Hepatocyte (in vitro differentiated cells): ENCODE measurements at places on chromosomes 2 and 18. TPM values are rescaled to one million over a fixed set of nuclear protein-coding genes. Genes with fewer than 3 reads are reported as not detected.

Gene VPS4B
- 49.2 and 60.6 TPM in 2 replicates for total RNA-seq

Gene TMEM200C
- total RNA-seq = 2.6 and 3.1 TPM in 2 replicates

Gene CHST9
- total RNA-seq = 30.6 and 32.7 TPM in 2 replicates

DNA sequence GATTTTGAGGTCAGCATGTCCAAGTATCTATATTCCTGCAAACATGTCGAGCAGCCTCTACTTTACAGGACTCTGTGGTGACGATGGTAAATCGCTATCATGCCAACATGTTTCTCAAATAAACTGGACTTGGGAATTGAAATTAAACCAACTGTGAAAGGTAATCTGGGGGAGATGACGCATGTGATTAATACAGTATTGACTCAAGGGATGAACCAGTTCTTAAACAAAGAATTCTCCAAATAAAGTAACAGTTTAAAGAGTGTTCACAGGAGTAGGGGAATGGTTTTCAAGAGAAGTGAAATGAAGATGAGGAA is 54.3 kb downstream of the THUMPD2 start:
- DNase-seq = no peak
- H3K27me3 ChIP-seq = no peaks in the 10 kb centered on the region
- H3K36me3 ChIP-seq = no peaks in the 10 kb centered on the region
- no peak overlapping the region for H3K4me3 ChIP-seq
- peaks cover 4% of the 10 kb centered on the region for H3K4me1 ChIP-seq

GRCh38 chr18:74734013-74734444 is 136.4 kb downstream of the ZNF407 start:
- no peak overlapping the region for H3K4me3 ChIP-seq
- no peaks in the 10 kb centered on the region for H3K27me3 ChIP-seq
- peaks cover 4% of the 10 kb centered on the region for H3K4me1 ChIP-seq
- DNase-seq = peak; percentile 20
- peak overlapping the region; percentile 38 for H3K27ac ChIP-seq
- no peaks in the 10 kb centered on the region for H3K36me3 ChIP-seq

Gene VAMP5
- 2.1 and 2.7 TPM in 2 replicates for total RNA-seq

Gene SLC66A3
- total RNA-seq = 22.8 and 26.8 TPM in 2 replicates

DNA sequence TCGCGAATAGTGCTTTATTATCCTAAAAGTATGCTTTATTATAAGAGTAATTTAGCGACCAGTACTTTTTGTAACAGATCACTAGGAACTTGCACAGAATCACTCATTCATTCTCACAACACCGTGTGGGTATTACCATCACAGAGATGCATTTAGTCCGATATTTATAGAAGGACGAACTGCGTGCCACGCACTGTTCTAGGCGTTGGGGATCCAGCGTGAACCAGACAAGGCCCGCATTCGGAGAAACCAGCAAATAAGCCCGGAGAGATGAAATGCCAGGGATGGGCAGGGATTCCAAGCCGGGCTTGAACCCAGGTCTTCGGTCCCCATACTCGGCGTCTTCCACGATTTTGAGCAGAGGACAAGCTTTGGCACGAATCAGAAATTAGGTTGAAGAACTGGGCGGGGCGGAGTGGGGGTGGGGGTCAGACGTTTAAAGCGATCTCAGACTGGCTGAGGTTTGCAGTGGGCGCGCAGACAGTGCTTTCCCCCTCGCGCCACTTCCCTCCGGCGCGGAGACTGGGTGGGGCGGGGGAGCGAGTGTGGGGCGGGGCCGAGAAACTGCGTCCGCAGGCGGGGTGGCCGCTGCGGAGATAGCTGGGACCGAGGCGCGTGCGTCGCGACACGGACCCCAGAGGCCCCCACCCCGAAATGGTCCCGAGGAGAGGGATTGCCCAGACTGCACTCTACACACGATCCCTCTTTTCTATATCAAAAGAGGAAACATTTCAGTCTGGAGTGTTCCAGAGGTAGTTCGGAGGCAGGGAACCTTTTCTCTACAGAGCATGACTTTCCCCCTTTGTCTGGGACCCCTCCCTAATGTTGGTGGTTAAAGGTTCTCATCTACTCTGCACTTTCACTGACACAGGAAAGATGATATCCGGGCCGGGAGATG is 1.1 kb upstream of the CXCR4 start:
- H3K4me3 ChIP-seq = peak overlapping the region; percentile 65
- peaks cover 22% of the 10 kb centered on the region for H3K4me1 ChIP-seq
- DNase-seq = peak; percentile 14

GRCh38 chr2:215036314-215036713 is 102.1 kb downstream of the ABCA12 start:
- H3K4me1 ChIP-seq = no peaks in the 10 kb centered on the region
- H3K27ac ChIP-seq = no peak overlapping the region
- no peaks in the 10 kb centered on the region for H3K27me3 ChIP-seq
- DNase-seq = no peak

- H3K27me3 ChIP-seq = peaks cover 46% of the 10 kb centered on the region
- no peak overlapping the region for H3K27ac ChIP-seq
- H3K4me1 ChIP-seq = no peaks in the 10 kb centered on the region
- DNase-seq = no peak
Observed at GRCh38 chr2:73323551-73323950, 30.2 kb upstream of the EGR4 start.

- no peaks in the 10 kb centered on the region for H3K4me1 ChIP-seq
- H3K27ac ChIP-seq = no peak overlapping the region
- H3K4me3 ChIP-seq = no peak overlapping the region
- no peaks in the 10 kb centered on the region for H3K27me3 ChIP-seq
- no peak for DNase-seq
Observed at GRCh38 chr18:14925281-14925709, 177.3 kb downstream of the ANKRD30B start.

Gene HRH4
- not detected in 2 replicates for total RNA-seq

Gene GYPC
- total RNA-seq = 35.0 and 46.9 TPM in 2 replicates

Gene HEATR5B
- 24.1 and 25.1 TPM in 2 replicates for total RNA-seq

Gene ESPNL
- total RNA-seq = 0.27 and 0.36 TPM in 2 replicates

GRCh38 chr2:165666605-165667004 is 127.4 kb downstream of the GALNT3 start:
- H3K4me3 ChIP-seq = no peak overlapping the region
- H3K27me3 ChIP-seq = no peaks in the 10 kb centered on the region
- DNase-seq = no peak
- no peak overlapping the region for H3K27ac ChIP-seq

DNA sequence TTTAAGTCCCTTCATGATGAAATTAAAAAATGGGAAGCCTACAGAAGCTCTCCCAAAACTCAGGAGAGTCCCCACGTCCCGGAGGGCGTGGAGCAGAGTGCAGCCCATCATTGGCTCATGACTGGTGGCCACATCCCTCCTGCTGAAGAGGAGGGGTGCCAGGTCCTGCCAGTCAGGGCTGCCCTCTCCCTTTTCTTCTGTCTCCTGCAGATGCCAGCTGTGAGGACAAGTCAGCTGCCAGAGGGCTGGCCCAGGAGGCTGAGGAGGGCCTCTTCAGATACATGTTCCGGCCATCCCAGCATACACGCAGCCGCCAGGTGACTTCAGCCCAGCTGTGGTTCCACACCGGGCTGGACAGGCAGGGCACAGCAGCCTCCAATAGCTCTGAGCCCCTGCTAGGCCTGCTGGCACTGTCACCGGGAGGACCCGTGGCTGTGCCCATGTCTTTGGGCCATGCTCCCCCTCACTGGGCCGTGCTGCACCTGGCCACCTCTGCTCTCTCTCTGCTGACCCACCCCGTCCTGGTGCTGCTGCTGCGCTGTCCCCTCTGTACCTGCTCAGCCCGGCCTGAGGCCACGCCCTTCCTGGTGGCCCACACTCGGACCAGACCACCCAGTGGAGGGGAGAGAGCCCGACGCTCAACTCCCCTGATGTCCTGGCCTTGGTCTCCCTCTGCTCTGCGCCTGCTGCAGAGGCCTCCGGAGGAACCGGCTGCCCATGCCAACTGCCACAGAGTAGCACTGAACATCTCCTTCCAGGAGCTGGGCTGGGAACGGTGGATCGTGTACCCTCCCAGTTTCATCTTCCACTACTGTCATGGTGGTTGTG is 2.6 kb downstream of the INHA start:
- no peaks in the 10 kb centered on the region for H3K36me3 ChIP-seq
- H3K4me3 ChIP-seq = no peak overlapping the region
- peaks cover 21% of the 10 kb centered on the region for H3K4me1 ChIP-seq

DNA sequence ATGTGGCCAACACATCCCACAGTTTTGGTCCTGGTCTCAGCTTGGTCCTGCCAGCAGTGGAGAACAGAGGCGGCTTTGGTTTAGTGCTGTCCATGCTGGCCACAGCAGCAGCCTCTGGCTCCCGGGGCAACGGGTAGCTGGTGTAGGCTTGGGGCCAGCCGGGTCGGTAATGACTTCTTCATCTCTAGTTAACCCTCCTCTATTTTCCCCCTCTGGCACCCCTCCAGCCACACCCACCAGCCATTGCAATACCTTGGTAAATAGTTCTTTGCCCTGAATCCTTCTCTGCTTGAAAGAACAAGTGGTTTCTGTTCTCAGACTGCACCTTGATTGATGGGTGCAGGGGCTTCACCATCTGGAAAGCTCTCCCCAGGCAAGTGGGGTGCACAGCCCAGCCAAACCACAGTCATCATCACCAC is 31.7 kb upstream of the ZNF396 start:
- peak; percentile 30 for DNase-seq
- H3K36me3 ChIP-seq = no peaks in the 10 kb centered on the region
- H3K27me3 ChIP-seq = no peaks in the 10 kb centered on the region
- H3K27ac ChIP-seq = no peak overlapping the region
- H3K4me1 ChIP-seq = no peaks in the 10 kb centered on the region

DNA sequence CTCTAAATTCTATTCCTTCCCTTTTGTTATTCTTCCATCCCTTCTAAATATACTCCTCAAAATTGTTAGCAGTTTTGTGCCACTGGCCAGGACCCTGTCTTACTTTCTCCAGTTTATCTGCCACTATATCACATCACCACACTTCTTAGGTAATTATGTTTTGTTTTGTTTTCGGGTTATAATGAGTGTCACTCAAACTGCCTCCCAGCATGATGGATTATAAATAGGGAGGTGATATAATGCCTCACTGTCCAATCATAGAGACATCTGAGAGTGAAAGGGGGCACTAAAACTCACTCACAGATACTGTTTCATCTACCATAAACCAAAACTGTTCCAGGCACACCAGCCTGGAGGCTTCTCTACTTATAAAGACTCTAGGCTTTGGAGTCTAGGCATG is 3.5 kb downstream of the RSAD2 start:
- DNase-seq = no peak
- H3K4me3 ChIP-seq = no peak overlapping the region
- no peaks in the 10 kb centered on the region for H3K4me1 ChIP-seq
- H3K27me3 ChIP-seq = no peaks in the 10 kb centered on the region
- no peak overlapping the region for H3K27ac ChIP-seq

Gene TMEM150A
- 20.1 and 25.7 TPM in 2 replicates for total RNA-seq

- DNase-seq = peak; percentile 12
- no peaks in the 10 kb centered on the region for H3K36me3 ChIP-seq
- H3K27ac ChIP-seq = no peak overlapping the region
Observed at GRCh38 chr2:75729861-75730260, 19.1 kb upstream of the GCFC2 start.

Gene TUBA3E
- 18.1 and 18.5 TPM in 2 replicates for total RNA-seq

- H3K27me3 ChIP-seq = no peaks in the 10 kb centered on the region
- no peak overlapping the region for H3K4me3 ChIP-seq
- no peak for DNase-seq
- no peak overlapping the region for H3K27ac ChIP-seq
Observed at GRCh38 chr2:112758711-112759110, 5.7 kb downstream of the CKAP2L start.

- no peaks in the 10 kb centered on the region for H3K27me3 ChIP-seq
- DNase-seq = no peak
- no peak overlapping the region for H3K4me3 ChIP-seq
- no peaks in the 10 kb centered on the region for H3K36me3 ChIP-seq
- H3K4me1 ChIP-seq = no peaks in the 10 kb centered on the region
Observed at GRCh38 chr2:241494311-241494908, 14.0 kb downstream of the STK25 start.

DNA sequence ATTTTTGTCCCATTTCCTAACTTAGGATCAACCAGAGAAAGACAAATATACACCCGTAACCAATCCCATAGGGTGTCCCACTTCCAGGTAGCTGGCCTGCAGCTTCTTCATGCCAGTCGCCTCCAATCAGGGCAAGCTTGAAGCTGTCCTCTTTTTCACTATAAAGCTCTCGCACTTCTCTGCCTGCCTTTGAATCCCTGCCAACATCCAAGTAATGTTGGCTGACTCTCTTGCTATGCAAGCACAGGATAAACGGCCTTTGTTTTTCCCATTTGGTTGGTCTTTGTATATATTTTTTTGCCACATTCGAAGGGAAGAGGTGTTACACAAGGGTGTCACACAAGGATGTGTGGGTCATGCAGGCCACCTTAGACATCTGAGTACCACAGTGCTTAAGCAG is 388.8 kb downstream of the CBLN2 start:
- H3K36me3 ChIP-seq = no peaks in the 10 kb centered on the region
- no peak overlapping the region for H3K27ac ChIP-seq
- H3K4me1 ChIP-seq = no peaks in the 10 kb centered on the region
- no peaks in the 10 kb centered on the region for H3K27me3 ChIP-seq

DNA sequence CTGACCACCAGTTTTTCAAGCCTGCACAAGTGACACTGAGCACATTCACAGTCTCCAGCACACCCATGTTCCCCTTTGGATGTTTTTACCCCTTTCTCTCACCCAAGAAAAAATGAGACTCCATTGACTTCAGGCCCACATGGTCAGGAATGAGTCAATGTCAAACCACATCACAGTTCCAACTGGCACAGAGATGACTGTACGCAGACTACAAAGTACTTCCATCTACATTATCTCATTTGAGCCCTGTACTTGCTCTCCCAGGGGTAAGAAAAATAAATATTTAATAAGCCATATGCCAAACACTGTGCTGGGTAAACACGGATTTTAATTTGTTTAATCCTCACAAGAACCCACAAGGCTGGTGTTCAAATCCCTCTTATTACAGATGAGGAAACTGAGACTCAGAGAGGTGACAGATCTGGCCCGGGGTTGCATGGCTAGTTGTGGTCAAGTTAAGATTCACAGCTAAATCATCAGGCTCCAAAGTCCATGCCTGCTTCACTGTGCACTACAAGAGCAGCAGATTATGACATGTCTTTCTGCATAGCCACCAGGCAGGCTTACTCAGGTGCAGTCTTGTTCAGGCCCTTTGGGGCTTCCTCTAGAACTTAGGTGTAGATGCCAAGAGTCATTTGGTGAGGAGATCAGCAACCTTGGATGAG is 106.1 kb downstream of the TXNL1 start:
- H3K4me3 ChIP-seq = no peak overlapping the region
- no peak for DNase-seq
- no peaks in the 10 kb centered on the region for H3K36me3 ChIP-seq
- no peaks in the 10 kb centered on the region for H3K4me1 ChIP-seq

DNA sequence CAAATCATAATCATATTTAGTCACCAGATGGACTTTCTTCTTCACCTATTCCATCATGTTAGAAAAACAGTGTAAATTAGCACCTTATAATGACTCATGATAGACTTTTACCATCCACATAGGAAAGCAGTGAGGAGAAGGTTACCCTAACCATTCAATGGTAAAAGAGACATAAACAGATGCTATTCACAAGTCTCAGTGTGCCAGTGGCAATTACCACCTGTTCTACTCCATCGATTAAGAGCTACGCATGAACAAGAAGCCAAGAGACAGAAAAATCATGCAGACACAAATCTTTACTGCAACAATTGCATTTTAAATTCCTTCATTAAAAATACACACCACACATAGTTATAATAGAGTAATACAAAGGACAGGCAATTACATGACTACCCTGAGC is 106.7 kb upstream of the CHAC2 start:
- no peaks in the 10 kb centered on the region for H3K36me3 ChIP-seq
- no peak overlapping the region for H3K27ac ChIP-seq
- H3K4me1 ChIP-seq = no peaks in the 10 kb centered on the region

- DNase-seq = peak; percentile 17
- H3K36me3 ChIP-seq = no peaks in the 10 kb centered on the region
- peaks cover 20% of the 10 kb centered on the region for H3K4me1 ChIP-seq
Observed at GRCh38 chr2:224261326-224261725, 140.6 kb downstream of the FAM124B start.
